ENCODE measurements at places on chromosomes 1 and 21.

GRCh38 chr1:212477680-212478466 is 45.2 kb downstream of the NENF start:
- DNase-seq = no peak

GRCh38 chr1:2025491-2025981 is 6.4 kb downstream of the GABRD start:
- DNase-seq = no peak

DNA sequence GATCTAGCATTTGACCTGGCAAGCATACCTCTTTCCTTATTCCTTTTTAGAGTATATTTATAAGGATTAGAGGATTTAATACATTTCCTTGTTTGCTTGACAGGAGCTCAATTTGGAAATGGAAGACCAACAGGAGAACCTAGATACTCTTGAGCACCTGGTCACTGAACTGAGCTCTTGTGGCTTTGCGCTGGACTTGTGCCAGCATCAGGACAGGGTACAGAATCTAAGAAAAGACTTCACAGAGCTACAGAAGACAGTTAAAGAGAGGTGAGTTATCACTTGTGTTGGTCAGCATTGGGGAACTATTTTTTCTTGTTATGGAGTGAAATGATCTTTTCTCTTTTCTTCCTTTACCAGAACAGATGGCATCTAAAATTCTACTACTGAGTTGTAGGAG is 123.4 kb upstream of the BMP8A start:
- DNase-seq = no peak

DNA sequence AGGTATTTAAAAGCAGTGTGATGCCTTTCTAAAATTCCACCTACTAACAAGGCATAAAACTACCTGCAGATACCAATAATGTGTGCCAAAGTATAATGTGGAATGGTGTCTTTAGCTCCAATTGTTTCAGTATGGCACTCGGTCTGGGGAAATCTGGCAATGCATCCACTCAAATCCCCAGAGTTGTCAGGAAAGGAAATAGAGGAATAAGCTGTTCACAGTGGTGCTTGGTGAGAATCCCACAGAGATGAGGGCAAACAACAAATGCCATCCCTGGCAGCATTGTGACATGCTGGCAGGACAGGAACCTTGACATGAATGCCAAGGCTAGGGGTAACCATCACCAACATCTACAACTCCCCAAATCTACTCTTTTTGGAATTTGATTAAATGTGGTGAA is 240.7 kb downstream of the BARHL2 start:
- no peak for DNase-seq

- peak; percentile 87 for DNase-seq
These were observed 39.9 kb downstream of the AKNAD1 start for GRCh38 chr1:108817016-108817415.

GRCh38 chr1:170640581-170640980 is 23.4 kb upstream of the PRRX1 start:
- DNase-seq = no peak

- no peak for DNase-seq
These were observed 270.2 kb downstream of the FOXD2 start for GRCh38 chr1:47708019-47708535.

GRCh38 chr1:9309991-9310390 is 17.3 kb downstream of the SPSB1 start:
- no peak for DNase-seq

DNA sequence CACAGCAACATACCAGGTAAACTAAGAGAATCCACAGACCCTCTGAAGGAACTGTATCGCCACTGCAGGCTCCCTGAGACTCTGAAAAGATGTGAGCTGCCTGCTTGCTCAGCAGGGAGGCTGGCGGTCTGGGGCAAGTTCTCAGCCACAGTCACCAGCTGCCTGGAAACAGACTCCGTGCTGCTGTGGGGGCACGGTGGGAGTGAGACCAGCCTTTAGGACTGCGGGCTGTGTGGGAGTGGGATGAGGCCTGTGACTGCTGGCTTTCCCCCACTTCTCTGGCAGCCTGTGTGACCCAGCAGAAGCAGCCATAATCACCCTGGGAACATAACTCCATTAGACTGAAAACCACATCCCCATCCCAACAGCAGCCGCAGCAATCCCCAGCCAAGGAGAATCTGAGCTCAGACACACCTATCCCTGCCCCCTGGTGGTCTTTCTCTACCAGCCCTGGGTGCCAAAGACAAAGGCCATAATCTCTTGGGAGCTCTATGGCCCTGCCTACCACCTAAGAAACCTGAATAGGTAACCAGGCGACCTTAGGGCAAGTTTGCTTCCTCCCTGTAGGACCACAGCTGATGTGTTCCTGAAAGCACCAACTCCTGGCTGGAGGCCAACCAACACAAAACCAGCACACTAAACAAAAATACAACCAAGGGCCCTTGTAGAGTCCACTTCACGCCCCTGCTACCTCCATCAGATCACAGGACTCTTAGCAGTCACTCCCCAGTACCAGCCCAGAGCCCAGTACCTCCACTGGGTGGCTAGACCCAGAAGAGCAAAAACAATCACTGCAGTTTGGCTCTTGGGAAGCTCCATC is 151.5 kb downstream of the SMYD3 start:
- no peak for DNase-seq

GRCh38 chr1:221093903-221094791 is 214.9 kb downstream of the HLX start:
- no peak for DNase-seq

- DNase-seq = no peak
These were observed 310.2 kb downstream of the FAM72C start for GRCh38 chr1:143661418-143662101.

DNA sequence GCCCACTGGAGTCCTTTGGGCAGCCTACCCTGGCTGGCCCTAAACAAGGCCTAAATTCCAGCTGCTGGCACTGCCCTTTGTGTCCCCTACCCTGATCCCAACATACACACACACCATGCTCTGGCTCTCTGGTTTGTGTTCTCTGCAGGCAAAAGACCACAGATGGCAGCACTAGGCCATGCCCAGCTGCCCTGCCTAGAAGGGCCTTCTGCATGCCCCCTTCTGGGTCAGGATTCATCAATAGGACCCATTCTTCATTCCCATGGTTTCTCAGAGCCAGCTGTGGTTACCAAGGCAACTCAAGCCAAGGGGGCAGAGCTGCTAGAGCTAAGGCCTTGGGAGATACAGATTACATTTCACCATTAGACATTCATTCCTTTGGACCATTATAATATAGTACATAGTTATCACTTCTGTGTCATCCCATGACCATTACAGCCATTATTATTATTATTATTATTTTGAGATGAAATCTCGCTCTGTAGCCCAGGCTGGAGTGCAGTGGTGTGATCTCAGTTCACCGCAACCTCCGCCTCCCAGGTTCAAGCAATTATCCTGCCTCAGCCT is 17.5 kb downstream of the ASAP3 start:
- peak; percentile 70 for DNase-seq

- DNase-seq = no peak
These were observed 1265.9 kb downstream of the BRINP3 start for GRCh38 chr1:189211742-189212141.

- no peak for DNase-seq
These were observed 456 bp upstream of the SMYD2 start for GRCh38 chr1:214280386-214281020.

DNA sequence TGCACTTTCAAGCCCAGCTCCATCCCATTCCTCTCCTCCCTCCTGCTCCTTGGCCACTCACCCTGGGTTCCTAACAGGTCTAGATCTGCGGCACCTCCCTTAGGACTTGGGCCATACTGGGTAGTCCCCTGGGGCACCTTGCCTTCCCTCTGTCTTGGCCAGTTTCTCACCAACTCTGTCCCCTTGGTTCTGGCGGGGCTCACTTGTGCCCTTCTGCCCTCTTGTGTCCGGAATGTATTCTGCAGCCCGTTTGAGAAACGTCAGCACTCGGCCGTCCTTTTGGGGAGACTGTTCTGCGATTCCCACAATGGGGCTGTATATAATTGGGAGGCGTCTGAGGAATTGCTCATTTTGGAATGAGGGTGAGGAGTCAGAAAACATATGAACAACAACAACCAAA is 162.4 kb downstream of the ZSCAN20 start:
- peak; percentile 13 for DNase-seq

- DNase-seq = no peak
These were observed 33.4 kb downstream of the TLR5 start for GRCh38 chr1:223109581-223110026.

GRCh38 chr1:179187043-179187442 is 42.4 kb downstream of the ABL2 start:
- DNase-seq = no peak

DNA sequence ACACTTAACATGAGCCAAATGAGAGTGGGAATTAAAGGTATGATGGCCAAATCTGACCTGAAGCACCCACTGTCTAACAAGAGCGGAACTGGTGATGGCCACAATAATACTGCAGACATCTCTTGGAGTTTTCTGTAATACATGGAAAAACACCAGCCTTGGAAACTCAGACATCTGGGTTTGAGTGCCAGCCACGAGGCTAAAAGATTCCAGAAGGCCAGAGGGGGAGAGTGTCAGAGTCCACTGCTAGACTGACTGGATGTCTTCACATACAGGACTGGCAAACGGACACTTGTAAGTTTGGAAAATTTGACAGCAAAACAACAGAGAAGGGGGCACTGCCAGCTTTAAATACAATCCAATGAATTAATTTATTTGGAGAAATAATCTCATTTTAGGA is 175.1 kb downstream of the ADSS2 start:
- no peak for DNase-seq

GRCh38 chr1:201252944-201253371 is 30.3 kb upstream of the PKP1 start:
- no peak for DNase-seq

GRCh38 chr1:111723871-111724270 is 15.3 kb downstream of the INKA2 start:
- no peak for DNase-seq

GRCh38 chr1:154689083-154689482 is 81.1 kb upstream of the ADAR start:
- DNase-seq = no peak

DNA sequence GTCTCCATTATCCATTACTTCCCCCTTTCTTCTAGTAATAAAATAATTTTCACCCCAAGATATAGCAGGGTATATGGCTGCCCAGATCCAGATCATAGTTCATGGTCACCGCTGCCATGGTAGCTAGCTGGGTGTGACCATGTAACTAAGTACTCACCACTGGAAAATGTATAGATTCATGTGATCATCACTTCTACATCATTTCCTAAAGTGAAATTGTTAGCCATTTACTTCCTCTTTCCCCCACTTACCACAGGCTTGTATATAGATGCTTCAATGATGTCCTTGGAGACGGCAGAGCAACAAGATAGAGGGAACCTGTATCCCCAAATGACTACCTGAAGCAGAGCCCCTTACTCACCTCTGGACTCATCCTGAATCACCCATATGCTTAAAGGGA is 22.7 kb upstream of the EYA3 start:
- no peak for DNase-seq

GRCh38 chr21:28212061-28212460 is 780.6 kb downstream of the LTN1 start:
- no peak for DNase-seq

DNA sequence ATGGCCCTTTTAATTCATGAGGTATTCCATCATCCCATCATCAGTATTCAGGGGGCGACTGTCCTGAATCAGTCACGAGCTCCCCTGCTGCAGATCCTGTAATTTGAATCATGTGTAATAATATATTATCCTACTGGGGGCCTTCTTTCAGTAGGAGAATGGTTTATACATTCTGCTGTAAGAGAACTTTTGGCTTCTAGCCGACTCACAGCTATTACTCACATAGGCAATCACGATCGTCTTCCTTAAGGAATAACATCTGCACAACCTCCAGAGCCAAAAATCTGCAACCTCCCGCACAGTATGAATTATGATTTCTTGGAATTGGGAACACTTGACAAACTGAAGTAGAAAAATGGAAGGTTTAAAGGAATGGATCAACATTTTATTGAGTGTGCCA is 343.0 kb downstream of the USP25 start:
- peak; percentile 66 for DNase-seq

GRCh38 chr1:155324717-155325602 is 4.3 kb downstream of the RUSC1 start:
- DNase-seq = peak; percentile 39

DNA sequence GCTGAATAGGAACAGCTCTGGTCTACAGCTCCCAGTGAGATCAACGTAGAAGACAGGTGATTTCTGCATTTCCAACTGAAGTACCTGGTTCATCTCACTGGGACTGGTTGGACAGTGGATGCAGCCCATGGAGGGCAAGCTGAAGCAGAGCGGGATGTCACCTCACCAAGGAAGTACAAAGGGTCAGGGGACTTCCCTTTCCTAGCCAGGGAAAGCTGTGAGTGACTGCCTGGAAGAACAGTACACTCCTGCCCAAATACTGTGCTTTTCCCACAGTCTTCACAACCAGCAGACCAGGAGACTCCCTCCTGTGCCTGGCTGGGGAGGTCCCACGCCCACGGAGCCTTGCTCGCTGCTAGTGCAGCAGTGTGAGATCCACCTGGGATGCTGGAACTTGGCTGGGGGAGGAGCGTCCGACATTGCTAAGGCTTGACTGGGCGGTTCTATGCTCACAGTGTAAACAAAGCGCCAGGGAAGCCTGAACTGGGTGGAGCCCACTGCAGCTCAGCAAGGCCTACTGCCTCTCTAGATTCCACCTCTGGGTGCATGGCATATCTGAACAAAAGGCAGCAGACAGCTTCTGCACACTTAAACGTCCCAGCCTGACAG is 14.7 kb downstream of the CR1L start:
- DNase-seq = no peak

- DNase-seq = no peak
These were observed 55.7 kb downstream of the GIPC2 start for GRCh38 chr1:78101514-78101913.

GRCh38 chr1:86430376-86430775 is 6.4 kb downstream of the CLCA2 start:
- DNase-seq = no peak

- DNase-seq = no peak
These were observed 40.3 kb upstream of the TRIM45 start for GRCh38 chr1:117161887-117162286.

- DNase-seq = no peak
These were observed 42.6 kb downstream of the CFAP57 start for GRCh38 chr1:43214501-43215444.

- no peak for DNase-seq
These were observed 43.1 kb downstream of the SKI start for GRCh38 chr1:2271211-2271721.

DNA sequence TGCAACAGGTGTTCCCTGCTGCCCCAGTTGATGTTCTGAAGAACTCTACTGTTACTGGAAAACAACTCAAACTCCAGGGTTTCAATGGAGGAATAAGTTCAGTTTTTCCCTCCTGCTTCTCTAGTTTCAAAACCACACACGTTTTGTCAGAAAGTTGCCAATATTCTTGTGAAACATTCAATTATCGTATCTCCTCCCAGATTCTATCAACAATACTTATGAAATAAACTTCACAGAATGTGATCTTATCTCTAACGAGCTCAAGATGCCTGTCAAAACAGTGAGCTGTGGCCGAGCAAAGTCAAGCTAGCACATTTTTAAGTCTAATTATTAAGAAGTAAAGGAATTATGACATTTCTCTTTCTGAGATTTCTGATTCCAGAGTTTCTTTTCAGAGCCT is 4.7 kb downstream of the OR2B11 start:
- DNase-seq = no peak

DNA sequence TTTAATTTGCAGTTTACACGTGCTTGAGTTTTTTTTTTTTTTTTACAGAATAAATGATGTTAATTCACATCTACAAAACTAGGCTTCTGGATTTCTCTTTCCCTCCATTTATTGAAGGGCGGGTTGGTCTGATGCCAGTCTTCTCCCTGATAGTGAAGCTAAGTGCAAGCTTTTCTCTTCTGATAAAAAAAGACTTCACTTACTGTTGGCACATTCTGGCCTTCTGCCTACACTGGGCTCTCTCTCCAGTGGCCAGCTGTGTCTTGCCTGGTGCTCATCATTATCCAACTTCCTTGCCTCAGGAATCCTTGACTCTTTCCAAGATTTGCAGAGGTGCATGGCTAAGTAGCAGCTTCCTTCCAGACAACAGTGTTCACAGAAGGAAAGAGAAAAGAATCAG is 7.6 kb upstream of the RAP1A start:
- DNase-seq = no peak

All from midbrain (tissue), 1 donor.